ENCODE measurements at places on chromosomes 13 and 19. TPM values are rescaled to one million over a fixed set of nuclear protein-coding genes. Genes with fewer than 3 reads are reported as not detected.

DNA sequence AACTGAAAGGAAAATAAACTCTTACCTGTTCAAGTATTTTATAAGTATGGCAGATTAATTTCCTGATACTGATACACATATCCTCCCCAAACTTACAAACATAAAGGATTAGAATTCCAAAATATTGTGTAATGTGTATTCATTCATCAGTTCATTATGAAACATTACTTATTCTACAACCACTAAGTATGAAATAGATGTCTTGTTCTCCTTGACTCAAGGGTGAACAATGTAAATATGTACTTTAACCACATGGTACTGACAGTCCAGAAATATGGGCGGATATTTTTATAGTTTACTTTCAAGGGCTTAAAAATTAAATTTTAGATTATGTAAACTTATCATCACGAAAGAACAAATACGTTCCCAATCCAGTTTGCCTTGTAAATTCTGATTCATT lies 334.0 kb downstream of the LIG4 start:
- H3K36me3 ChIP-seq = no peaks in the 10 kb centered on the region
- no peak overlapping the region for H3K4me3 ChIP-seq
- H3K27ac ChIP-seq = no peak overlapping the region

GRCh38 chr13:94813920-94814475 lies 101.7 kb upstream of the SOX21 start:
- no peaks in the 10 kb centered on the region for H3K36me3 ChIP-seq
- DNase-seq = no peak
- no peak overlapping the region for H3K4me3 ChIP-seq
- H3K27ac ChIP-seq = no peak overlapping the region
- H3K4me1 ChIP-seq = no peaks in the 10 kb centered on the region

GRCh38 chr13:72469906-72470305 lies 257.5 kb downstream of the MZT1 start:
- peaks cover 3% of the 10 kb centered on the region for H3K27me3 ChIP-seq
- no peak overlapping the region for H3K27ac ChIP-seq
- DNase-seq = no peak
- no peak overlapping the region for H3K4me3 ChIP-seq

DNA sequence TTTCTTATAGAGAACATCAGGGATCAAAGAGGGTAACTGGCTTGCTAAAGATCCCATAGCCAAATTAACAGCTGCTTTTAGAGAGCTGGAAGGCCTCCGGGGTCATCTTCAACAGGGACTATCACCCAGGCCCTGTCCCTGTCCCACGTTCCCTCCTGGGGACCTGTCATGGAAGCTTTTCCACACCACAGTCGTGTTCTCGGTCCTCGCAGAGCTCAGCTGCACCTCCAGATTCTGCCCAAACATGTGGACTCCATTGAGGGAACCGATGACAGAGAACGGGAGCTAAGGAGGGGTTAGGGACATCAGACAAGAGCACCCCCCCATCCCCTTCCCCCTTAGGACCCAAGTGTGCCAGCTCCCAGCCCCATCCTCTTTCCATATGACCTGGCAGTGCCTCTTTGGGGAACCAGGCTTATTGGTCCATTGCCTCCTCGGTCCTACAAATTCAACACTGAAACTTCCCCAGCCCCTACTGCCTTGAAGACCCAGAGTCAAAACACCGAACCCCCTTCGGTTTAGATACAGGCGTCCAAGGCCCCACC lies 568 bp downstream of the FUZ start:
- no peak for DNase-seq
- H3K4me3 ChIP-seq = peak overlapping the region; percentile 93
- H3K36me3 ChIP-seq = no peaks in the 10 kb centered on the region
- H3K4me1 ChIP-seq = peaks cover 38% of the 10 kb centered on the region
- H3K27me3 ChIP-seq = peaks cover 10% of the 10 kb centered on the region

DNA sequence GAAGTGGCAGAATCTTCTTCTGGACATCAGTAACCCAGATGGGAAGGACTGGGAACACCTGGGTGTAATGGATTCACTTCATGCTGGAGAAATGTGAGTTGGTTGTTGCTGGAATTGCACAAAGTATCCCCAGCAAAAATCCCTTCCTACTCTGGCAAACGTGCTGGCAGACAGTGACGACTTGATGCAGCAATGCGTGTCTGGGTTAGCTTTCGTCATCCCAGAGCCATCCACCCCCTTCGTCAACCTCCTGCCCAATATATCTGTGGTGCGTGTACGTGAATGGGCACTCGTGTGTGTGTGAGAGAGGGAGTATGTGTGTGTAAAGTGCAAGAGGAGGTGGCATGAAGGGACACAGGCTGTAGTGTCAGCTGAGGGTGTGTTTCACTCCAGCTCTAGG lies 70.9 kb downstream of the TM9SF2 start:
- H3K27me3 ChIP-seq = peaks cover 2% of the 10 kb centered on the region
- no peak overlapping the region for H3K4me3 ChIP-seq
- H3K36me3 ChIP-seq = peaks cover 10% of the 10 kb centered on the region
- DNase-seq = no peak

GRCh38 chr19:873084-873483 lies 13.6 kb downstream of the CFD start:
- peak; percentile 70 for DNase-seq
- H3K4me3 ChIP-seq = no peak overlapping the region
- H3K36me3 ChIP-seq = peaks cover 7% of the 10 kb centered on the region
- no peak overlapping the region for H3K27ac ChIP-seq
- H3K4me1 ChIP-seq = peaks cover 16% of the 10 kb centered on the region
- peaks cover 7% of the 10 kb centered on the region for H3K27me3 ChIP-seq

- H3K27me3 ChIP-seq = peaks cover 1% of the 10 kb centered on the region
- H3K4me3 ChIP-seq = peak overlapping the region; percentile 87
- H3K27ac ChIP-seq = peak overlapping the region; percentile 87
- H3K36me3 ChIP-seq = peaks cover 19% of the 10 kb centered on the region
These were observed 626 bp upstream of the BCL3 start for GRCh38 chr19:44747739-44748425.

GRCh38 chr13:109281017-109281902 lies 505.1 kb downstream of the IRS2 start:
- no peaks in the 10 kb centered on the region for H3K27me3 ChIP-seq
- no peak for DNase-seq
- no peaks in the 10 kb centered on the region for H3K36me3 ChIP-seq
- H3K4me1 ChIP-seq = peaks cover 11% of the 10 kb centered on the region
- H3K27ac ChIP-seq = no peak overlapping the region

DNA sequence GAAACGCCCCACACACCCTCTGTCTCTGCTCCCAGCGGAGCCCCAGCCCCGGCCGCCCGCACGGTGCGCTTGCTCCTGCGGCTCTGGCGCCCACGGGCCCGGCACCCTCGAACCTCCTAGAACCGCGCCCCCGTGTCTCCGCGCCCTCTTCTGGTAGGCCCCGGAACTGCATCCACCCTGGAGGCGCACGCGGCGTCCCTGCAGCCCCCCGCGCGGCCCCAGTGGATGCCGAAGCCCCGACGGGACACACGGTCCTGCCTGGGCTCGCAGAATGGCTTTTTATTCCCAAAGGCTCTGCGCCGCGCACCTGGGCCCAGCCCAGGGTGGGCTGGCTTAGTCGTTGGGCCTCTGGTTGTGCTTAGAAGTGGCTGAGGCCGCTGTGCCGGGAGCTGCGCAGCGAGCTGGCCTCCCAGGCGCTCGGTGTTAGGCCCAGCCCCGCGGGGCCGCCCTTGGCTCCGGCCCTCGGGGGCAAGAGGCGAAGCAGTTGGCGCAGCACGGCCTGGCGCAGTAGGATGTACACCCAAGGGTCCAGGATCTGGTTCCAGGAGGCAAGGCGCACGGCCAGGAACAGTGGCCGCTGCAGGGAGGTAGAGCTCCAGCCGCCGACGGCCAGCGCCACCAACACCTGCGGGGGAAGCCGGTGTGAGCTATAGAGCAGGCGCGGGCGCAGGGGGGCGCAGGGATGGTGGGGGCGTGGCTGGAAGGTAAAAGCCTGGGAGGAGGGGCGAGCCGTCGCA lies 2.8 kb downstream of the PTGER1 start:
- no peak overlapping the region for H3K4me3 ChIP-seq
- H3K27me3 ChIP-seq = peaks cover 20% of the 10 kb centered on the region
- H3K4me1 ChIP-seq = peaks cover 24% of the 10 kb centered on the region
- H3K27ac ChIP-seq = no peak overlapping the region
- no peak for DNase-seq
- 0 out of 2 replicates have a peak, but pooled peaks cover 4% of the 10 kb centered on the region for H3K36me3 ChIP-seq

DNA sequence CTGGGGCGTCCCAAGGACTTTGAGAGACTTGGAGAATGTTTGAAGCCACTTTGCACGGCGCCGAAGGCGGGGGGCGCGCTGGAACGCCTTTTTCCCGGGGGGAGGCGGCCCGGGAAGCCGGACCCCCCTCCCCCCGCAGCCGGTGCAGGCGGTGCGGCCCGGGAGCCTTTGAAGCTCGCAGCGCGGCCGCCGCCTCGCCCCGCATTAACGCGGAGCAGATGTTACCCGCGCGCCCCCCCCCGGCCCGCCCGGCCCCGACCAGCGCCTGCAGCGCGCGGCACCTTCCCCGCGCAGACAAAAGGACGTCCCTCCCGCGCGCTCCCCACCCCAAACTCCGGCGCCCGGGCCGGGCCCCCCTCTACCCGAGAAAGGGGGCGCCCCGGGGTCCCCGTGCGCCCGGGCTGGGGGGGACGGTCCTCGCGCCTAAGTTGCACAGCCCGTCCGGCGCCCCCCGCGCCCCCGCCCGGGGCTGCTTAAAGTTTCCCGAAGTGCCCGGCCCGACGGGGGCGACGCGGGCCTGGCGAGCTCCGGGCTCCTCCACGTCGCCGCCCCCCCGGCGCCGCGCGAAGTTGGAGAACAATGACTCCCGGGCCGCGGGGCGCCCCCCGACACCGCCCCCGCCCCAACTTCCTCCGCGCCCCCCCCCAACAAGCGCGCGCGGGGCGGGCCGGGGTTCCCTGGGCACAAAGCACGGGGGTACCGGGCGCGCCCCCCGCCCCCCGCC lies 685 bp downstream of the TCF3 start:
- H3K27me3 ChIP-seq = peaks cover 2% of the 10 kb centered on the region
- no peaks in the 10 kb centered on the region for H3K36me3 ChIP-seq
- H3K27ac ChIP-seq = peak overlapping the region; percentile 82

DNA sequence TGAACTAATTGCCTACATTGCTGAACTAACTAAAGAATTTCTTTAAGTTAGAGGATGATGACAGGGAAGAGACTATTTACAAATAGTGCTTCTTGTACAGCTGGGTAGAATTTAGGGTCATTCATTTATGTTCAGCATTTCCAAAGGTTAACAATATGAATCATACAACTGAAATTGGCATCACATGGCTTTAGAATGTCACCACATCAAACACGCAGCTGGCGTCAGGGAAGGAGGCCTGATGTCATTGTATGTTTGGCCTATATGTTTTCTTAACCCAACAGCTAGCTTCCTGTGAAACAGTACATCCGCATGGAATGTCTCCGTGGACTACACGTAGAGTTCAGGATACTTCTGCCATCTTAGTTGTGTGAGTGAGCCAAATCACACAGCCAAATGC lies 99.0 kb upstream of the TNFSF11 start:
- H3K27me3 ChIP-seq = peaks cover 6% of the 10 kb centered on the region
- H3K4me3 ChIP-seq = no peak overlapping the region
- H3K27ac ChIP-seq = no peak overlapping the region
- no peak for DNase-seq
- H3K4me1 ChIP-seq = no peaks in the 10 kb centered on the region
- H3K36me3 ChIP-seq = no peaks in the 10 kb centered on the region

- peaks cover 12% of the 10 kb centered on the region for H3K36me3 ChIP-seq
- H3K4me3 ChIP-seq = no peak overlapping the region
- peak; percentile 25 for DNase-seq
- H3K4me1 ChIP-seq = no peaks in the 10 kb centered on the region
- H3K27ac ChIP-seq = no peak overlapping the region
These were observed 12.6 kb downstream of the DNASE2 start for GRCh38 chr19:12868540-12869112.

- no peak overlapping the region for H3K27ac ChIP-seq
- DNase-seq = no peak
- no peak overlapping the region for H3K4me3 ChIP-seq
- no peaks in the 10 kb centered on the region for H3K27me3 ChIP-seq
These were observed 119.5 kb upstream of the MCF2L start for GRCh38 chr13:112849500-112849899.

DNA sequence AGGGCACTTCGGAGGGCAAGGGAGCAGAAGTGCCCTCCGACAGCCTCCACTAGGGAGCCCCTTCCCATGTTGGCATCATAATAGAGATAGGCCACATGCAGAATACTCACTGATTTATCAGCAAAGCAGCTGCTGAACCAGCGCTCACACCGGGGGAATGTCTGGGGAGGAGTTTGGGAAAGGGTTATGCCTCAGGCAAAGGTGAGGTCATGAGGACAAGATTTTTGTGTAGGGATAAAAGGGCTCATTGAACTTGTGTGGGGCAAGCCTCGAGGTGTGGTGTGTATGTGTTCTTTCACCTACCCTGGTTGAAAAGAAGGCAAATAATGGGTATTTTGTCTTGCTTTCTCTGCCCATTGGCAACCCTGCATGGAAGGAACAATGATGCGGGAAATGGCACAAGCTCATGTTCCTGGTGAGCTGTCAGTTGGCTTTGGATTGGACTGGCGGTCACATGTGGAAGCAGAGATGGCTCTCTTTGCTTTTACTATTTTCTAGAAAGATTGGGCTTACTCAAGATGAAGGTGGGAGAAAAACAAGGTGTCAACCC lies 39.1 kb upstream of the SLC7A9 start:
- no peak overlapping the region for H3K27ac ChIP-seq
- no peak for DNase-seq
- H3K27me3 ChIP-seq = no peaks in the 10 kb centered on the region
- peaks cover 26% of the 10 kb centered on the region for H3K36me3 ChIP-seq

- H3K27ac ChIP-seq = no peak overlapping the region
- peaks cover 17% of the 10 kb centered on the region for H3K4me1 ChIP-seq
- H3K27me3 ChIP-seq = no peaks in the 10 kb centered on the region
- H3K36me3 ChIP-seq = peaks cover 16% of the 10 kb centered on the region
- no peak overlapping the region for H3K4me3 ChIP-seq
- no peak for DNase-seq
These were observed 3.8 kb downstream of the RAVER1 start for GRCh38 chr19:10329555-10329954.

The KLK14 gene
- not detected for total RNA-seq

The LYPD5 gene
- 0.81 TPM for total RNA-seq

The KCNRG gene
- total RNA-seq = 0.51 TPM

The RSPH6A gene
- total RNA-seq = not detected

The CHAF1A gene
- total RNA-seq = 16.8 TPM

The SAFB gene
- 48.5 TPM for total RNA-seq

The MEIOSIN gene
- total RNA-seq = not detected

The KRTDAP gene
- total RNA-seq = not detected

The CCDC194 gene
- total RNA-seq = not detected

The DPF1 gene
- total RNA-seq = 6.4 TPM

The BTBD2 gene
- total RNA-seq = 71.8 TPM

The F10 gene
- 17.3 TPM for total RNA-seq
